ENCODE measurements at places on chromosomes 12 and 14.
A peak's percentile ranks its signal among the peaks of the same experiment; 100 is the strongest.

DNA sequence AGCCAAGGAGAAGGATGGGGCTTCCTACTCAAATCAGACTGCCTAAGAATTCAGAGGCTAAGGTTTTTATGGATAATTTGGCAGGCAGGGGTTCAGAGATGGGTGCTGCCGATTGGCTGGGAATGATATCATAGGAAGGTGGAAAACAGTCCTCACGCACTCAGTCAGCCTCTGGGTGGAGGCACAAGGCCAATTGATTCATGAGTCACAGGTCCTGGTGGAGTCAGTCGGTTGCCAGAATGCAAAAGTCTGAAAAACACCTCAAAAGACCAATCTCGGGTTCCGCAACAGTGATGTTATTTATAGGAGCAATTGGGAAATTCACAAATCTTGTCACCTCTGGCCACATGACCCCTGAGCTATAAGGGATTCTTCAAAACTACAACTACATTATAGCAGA, 105.5 kb downstream of the GXYLT1 start:
- DNase-seq = no peak

DNA sequence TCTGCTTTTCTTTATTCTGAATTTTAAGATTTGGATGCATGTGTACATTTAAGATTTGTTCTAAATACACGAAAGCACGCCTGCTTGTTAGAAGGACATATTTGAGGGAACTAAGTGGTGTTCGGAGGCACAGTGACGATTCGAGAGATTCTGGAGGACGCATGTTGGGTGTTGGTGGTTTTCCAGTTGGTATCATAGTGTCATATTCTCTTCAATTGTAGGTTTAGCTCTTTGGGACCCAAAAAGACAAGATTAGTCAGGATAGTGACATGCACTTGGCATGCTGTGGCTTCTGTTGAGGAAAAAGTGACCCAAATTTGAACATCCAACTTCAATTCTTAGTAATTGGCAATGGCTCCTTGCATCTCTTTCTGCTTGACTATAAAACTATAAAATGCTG, 30.1 kb downstream of the PRKCH start:
- DNase-seq = no peak

DNA sequence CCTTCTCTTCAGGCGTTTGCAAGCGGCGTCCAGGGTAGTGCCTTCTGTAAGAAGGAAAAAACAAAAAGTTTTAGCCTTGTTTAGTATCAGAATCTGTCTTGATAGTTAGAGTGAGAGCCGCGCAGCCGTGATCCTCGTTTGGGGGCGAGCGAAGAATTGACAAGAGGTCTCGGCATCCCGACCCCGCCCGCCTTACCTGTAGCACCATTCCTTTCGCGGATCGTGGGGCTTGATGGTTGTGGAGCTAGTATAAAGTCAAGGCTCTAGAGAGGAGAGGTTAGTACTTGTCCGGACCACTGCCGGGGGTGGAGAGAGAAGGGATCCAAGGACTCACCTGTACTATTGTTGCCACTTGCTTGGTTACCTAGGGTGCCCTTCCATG, 494 bp downstream of the TMTC3 start:
- no peak for DNase-seq

DNA sequence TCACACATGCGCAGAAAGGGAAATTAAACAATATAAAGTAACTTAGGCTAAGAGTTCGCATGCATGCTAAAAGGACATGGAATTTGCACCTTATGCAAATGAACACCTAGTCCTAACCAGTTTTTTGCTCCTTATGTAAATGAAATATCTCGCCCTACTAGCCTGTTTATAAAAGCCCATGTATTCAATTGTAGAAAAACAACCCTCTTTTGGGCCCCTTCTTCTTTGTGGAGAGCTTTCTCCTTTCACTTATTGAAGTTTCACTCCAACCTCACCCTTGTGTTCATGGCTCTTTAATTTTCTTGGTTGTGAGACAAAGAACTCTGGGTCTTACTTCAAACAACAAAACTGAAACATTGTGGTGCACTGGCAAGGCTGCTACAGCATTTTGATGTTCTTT, 333.4 kb upstream of the ATXN7L3B start:
- DNase-seq = no peak

GRCh38 chr12:56751712-56752598, at the start of gene PRIM1:
Gene PRIM1 (minus strand): TSS chr12:56752323. CDS start chr12:56752298, 25 bp downstream.
- peak; percentile 82 for DNase-seq

- DNase-seq = no peak
Observed at GRCh38 chr12:21354641-21355040, 18.1 kb upstream of the IAPP start.

GRCh38 chr14:68282479-68283377, 463.1 kb downstream of the RAD51B start:
- DNase-seq = no peak

GRCh38 chr12:90826036-90826435, 128.9 kb downstream of the CCER1 start:
- no peak for DNase-seq

GRCh38 chr12:106974511-106974910, 12.4 kb downstream of the MTERF2 start:
- no peak for DNase-seq

DNA sequence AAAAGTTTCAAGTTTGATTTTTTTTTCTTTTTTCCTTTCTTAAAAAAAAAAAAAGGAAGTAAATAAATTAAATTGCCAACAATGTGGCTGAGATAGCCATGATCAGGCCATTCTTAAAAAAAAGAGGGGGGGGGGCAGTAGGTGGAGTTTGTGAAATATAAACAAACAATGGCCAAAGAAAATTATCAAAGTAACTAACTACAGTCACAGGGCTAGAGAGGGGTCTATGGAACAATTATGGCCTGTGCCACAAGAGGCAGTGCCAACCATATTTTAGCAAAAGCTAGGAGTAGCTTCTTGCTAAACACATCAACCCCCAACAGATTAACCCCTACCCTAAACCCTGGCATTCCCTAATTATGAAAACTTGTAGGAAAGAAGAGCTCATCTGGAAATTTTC, 16.2 kb upstream of the SMARCC2 start:
- no peak for DNase-seq

DNA sequence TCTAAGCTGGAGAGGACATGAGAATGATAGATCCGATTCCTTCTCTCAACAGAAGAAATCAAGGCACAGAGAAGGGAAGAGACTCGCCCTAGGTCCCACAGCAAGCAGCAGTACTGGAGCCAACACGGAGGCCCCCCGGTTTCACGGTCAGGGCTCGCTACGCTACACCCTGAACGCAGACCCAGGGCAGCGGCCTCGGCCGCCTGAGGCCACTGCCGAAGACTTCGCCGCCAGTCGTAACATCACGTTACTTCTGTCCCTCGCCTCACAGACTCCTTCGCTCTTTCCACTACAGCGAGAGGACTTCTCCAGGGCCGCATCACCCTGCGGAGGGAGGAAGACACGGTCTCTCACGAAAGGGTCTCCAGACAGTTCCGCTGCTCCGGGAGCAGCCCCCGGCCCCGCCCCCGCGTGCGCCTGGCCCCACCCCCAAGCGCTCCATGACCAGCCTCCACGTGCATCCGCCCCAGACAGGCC, 411 bp upstream of the DCAF4 start:
- DNase-seq = no peak

- no peak for DNase-seq
Observed at GRCh38 chr12:5034603-5035002, 9.1 kb upstream of the KCNA5 start.

DNA sequence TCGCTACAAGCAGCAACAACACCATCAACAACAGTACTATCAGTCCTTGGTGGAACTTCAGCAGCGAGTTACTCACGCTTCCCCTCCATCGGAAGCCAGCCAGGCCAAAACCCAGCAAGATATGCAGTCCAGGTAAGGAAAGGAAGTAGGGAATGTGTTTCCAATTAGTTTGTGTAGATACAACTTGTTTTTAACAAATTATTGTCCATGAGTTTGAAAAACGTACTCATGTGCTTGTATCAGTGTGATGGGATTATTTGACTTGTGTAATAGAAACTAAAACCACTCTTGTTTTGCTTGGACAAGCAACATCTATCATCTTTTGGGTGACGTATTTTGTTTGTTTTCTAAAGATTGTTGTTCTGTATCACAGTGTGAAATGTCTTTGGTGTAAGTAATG, 137.9 kb downstream of the NAV3 start:
- no peak for DNase-seq

GRCh38 chr12:103672401-103673119, 85.5 kb downstream of the STAB2 start:
- no peak for DNase-seq

- no peak for DNase-seq
Observed at GRCh38 chr12:18580291-18580690, 157.5 kb downstream of the PLCZ1 start.

GRCh38 chr12:128914908-128915563, 61.8 kb downstream of the GLT1D1 start:
- DNase-seq = no peak

- DNase-seq = no peak
Observed at GRCh38 chr12:123306200-123306599, 34.5 kb upstream of the CDK2AP1 start.

- no peak for DNase-seq
Observed at GRCh38 chr14:79525416-79525815, 685.9 kb downstream of the DIO2 start.

GRCh38 chr12:130591736-130592135, 124.4 kb downstream of the RIMBP2 start:
- no peak for DNase-seq

DNA sequence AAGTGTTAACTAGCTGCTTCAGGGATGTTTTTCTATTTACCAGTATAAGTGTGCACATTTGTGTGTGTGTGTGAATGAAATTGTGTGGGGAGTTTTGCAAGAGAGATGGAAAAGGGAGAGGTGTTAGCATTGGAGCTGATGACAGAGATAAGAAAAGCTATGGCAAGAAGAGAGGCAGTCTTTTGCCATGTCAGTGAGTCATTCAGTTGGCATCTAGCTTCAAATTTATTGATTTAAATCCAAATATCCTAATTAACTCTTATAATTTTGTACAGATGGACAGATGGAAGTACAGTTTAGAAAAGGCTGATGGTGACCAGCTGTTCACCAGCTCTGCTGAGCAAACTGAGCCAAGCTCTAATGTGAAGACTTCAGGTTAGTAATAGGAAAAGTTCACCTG, 3.3 kb upstream of the BHLHE41 start:
- DNase-seq = no peak

DNA sequence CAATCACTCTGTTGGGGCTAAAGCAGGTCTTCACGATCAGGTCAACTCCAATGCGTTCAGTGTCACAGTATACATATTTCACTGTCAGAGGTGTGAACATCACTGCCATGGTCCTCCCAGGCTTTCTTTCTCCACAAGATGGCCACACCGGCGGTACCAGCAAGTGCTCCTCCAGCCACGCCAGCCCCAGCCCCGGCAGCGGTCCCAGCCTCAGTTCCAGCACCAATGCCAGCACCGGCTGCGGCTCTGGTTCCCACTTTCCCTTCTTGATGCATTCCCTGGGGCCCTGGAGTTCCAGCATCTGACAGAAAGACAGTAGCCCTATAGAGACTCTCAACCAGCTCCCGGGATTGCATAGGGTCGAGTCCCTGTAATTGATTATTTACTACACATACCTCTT, 10.9 kb upstream of the KCNA5 start:
- DNase-seq = no peak

- DNase-seq = no peak
Observed at GRCh38 chr12:14942196-14942931, 4.0 kb upstream of the ERP27 start.

GRCh38 chr12:27615331-27615891, 80.8 kb upstream of the REP15 start:
- no peak for DNase-seq

GRCh38 chr14:22929961-22930364, 787 bp upstream of the PRMT5 start:
- DNase-seq = no peak

DNA sequence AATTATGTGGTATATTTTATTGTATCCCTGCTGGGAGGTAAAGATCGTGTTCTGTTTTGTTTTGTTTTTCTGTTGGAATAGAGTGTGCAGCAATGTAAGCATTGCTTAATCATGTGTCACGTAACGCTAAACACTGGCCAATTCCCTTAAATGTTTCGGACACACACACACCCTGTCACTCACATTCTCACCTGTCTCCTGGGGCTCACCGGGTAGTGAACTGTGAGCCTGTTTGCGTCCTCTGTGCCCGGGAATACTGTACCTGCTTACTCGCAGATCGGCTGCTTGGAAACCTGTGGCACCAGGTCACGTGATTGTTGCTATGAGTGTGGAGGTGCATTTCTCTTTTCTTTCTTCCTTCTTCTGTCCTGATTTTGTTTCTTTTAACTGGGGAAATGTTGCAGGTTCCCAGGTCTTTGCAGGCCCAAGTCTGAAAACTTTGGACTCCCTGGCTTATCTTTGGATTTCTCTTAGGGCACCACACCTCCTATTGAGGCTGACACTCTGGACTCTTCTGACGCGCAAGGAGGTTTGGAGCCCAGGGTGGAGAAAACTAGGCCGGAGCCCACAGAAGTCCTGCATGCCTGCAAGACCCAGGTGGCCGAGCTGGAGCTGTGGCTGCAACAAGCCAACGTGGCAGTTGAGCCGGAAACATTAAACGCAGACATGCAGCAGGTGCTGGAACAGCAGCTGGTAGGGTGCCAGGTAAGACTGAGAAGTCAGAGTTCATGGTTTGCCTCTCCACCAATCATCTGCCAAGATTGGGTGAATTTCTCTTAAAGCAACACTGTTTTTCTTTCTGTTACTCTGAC, 181.1 kb downstream of the ESR2 start:
- DNase-seq = no peak

GRCh38 chr14:91348845-91349465, 68.7 kb downstream of the CCDC88C start:
- DNase-seq = no peak

DNA sequence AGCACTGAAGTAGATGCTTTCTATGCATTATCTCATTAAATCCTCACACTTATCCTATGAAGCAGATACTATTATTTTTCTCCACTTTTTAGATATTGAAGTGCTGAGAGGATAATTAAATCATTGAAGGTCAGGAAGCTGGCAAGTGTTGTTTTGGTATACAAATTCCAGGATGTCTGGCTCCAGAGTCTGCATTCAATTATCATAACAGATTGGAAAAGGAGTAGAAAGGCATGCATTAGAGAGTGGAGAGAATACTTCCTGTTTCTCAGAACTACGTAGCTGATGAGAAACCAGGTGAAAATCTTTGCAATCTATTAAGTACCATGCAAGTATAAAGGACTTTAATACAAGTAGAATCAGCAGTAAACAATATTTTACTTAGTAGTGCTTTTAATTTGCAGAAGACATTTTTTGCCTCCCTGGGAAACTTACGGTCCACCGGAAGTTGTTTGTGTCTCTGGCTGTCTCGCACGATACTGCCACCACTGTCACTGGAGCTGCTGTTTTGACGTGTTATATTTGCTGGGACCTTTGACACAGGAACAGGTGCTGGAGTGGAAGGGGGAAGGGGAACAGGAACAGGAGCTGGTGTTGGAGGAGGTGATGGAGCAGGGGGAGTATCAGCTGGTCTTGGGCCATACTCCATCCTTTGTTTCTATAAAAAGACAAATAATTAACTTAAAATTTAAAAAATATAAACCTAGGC, 158.0 kb downstream of the EPS8 start:
- DNase-seq = no peak
